ENCODE measurements at places on chromosomes 1 and 21.

GRCh38 chr1:117590273-117590925 is 15.4 kb upstream of the TENT5C start:
- no peak for DNase-seq

- DNase-seq, result no peak
These were observed 40.2 kb downstream of the APP start for GRCh38 chr21:26130249-26130881.

DNA sequence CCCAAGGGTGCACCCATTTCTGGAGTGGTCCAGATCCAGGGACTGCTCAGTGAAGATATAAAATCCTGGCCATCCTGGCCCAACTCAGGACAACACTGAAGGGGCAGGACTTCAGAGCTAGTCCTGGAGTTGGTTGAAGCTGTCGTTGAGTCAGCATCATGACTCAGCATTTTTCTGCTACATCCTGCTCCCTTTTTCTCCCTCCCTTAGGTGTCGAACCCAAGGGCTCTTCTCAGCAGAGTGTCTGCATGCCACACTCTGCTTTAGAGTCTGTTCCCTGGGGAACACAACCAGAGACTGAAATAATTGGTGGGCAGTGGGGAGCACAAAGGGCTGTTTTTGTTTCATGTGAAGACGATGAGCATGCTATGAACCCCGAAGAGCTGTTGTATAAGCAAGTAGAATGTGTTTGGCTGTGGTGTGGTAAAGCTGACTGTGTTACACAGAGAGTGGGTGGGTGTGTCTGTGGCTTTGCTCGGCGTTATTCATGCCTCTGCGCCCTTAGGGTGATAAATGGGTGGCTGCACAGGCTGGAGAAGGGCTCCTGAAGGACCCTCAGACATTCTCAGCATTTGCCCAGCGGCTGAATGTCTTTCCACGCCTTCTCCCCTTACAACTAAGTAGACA is 167.2 kb downstream of the CYYR1 start:
- no peak for DNase-seq

DNA sequence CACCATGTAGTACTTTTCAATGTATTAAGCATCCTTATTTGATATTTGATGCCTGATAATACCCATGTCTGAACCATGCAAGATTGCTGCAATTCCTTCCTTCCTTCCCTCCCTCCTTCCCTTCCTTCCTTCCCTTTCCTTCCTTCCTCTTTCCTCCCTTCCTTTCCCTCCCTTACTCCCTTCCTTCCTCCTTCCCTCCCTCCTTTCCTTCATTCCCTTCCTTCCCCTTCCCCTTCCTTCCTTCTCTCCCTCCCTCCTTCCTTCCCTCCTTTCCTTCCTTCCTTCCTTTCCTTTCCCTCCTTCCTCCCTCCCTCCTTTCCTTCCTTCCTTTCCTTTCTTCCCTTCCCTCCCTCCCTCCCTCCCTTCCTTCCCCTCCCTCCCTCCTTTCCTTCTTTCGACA is 29.7 kb upstream of the TMEM52 start:
- no peak for DNase-seq

- no peak for DNase-seq
These were observed 273.6 kb upstream of the LRRC7 start for GRCh38 chr1:69294171-69294570.

GRCh38 chr1:54413295-54413694 is 7.1 kb upstream of the SSBP3 start:
- no peak for DNase-seq

GRCh38 chr21:41250519-41250918 is 66.1 kb upstream of the FAM3B start:
- no peak for DNase-seq

GRCh38 chr21:36527317-36527716 is 47.4 kb upstream of the CLDN14 start:
- no peak for DNase-seq

GRCh38 chr1:11967028-11967547 is 13.2 kb upstream of the MFN2 start:
- DNase-seq, result peak; percentile 52

DNA sequence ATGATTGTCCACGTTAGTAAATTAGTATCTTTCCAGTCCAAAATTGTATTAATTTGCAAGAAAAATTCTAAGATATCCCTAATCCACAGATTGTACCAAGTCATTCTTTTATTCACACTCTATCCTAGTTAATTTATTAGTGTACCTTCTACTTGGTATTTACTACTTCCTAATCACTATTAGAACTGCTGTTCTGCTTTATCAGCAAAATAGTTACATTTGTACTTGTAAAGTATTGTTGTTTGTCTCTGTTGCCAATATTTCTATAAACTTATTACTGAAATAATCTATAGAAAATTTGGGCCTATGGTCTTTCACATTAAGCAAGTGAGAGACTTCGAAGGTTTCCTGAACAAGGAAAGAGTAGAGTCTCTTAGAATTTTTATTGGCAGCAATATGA is 5.6 kb upstream of the CRP start:
- no peak for DNase-seq

DNA sequence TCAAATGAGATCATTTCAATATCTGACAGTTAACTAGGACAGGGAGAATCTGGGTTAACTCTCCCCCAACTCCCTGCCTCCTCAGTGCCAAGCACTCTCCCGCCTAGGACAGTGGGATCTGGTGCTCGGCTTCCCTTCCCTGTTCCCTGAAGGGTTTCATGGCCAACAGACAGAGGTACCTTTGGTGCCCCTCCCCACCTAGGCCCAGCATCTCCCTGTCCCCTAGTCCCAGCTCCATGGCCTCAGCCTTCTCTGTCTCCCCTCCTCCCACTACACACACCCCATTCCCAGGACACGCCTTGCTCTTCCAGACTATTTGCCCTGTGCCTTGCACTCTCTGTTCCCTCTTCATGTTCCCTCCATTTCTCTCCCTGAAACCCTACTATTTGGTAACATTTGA is 77.1 kb downstream of the CD247 start:
- DNase-seq, result no peak

GRCh38 chr1:34164771-34165391 is at the start of gene CSMD2:
Gene CSMD2, minus strand, starts transcription at chr1:34165230. Its CDS starts 133 bp downstream, at chr1:34165097.
- peak; percentile 62 for DNase-seq

GRCh38 chr1:59064592-59064991 is 232.3 kb upstream of the FGGY start:
- DNase-seq, result no peak

DNA sequence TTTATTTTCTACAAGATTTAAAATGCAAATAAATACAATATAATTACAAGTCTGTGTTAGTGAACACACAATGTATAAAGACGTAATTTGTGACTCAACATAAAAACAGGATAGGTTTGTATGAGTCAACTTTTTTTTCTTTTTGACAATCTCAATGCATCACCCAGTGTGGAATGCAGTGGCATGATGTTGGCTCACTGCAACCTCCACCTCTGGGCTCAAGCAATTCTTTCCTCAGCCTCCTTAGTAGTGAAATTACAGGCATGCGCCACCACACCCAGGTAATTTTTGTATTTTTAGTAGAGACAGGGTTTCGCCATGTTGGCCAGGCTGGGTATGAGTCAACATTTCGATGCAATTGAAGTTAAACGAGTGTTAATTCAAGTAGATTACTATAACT is 5.9 kb upstream of the SPRR2E start:
- no peak for DNase-seq

DNA sequence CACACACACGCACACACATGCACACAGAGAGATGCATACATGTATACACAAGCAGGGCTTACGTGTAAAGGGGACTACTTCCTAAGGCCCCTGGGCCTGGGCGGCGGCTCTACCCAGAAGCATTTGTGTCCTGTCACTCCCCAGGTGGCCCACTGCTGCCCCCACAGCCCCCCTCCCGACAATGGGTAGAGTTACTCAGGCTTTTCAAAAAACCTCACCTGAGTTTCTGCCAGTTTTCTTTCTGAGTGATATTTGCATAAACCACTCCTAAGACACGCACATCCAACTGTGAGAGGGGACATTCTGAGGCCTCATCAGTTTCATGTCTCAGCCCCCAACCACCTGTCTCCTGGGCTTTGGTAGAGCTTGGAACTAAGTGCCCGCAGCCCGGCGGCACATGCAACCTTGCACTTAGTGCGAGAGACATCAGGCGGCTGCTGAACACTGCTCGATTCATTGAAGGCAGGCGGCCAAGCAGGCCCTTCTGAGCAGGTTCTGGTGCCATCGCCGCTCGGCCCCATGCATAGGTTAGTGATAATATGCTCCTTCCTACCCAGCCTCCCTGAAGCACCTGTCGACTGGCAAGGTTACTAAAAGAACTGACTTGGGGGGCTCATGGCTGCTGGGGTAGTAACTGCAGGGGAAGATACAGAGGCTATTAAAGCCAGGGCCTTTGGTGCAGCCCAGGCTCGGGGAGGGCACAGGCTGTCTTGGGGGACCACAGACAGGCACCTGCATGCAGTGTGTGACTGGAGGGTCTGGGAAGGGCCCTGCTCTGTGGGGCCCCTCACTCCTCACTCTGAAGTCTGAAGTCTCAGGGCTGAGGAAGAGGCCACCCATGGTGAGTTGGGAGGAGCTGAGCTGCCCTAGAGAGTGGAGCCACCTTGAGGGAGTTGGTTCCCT is 364.2 kb upstream of the VAMP3 start:
- no peak for DNase-seq

- no peak for DNase-seq
These were observed 64.8 kb downstream of the RAP1GAP start for GRCh38 chr1:21604208-21604957.

Data from C1 segment of cervical spinal cord (tissue), 14 donors.